ENCODE measurements at places on chromosomes 3 and 15.

DNA sequence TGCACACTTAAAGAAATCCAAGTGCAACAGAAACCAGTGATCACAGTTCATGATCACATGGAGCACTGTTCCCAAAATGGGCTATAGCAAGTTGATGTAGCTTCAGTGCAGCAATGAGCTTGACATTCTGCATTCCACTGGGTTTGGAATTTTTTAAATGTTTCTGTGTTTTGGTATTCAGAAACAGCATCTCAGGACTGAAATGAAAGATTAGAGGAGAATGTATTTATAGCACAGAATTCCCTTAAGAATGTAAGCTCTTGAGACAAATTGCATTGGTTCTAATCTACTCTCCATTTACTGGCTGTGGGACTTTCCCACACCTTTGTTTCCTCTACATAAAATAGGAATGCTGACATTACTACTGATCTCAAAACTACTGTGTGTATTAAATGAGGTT lies 162.7 kb downstream of the FGF12 start:
- DNase-seq, result peak; percentile 5

GRCh38 chr15:66713843-66714508 lies 11.9 kb downstream of the SMAD6 start:
- no peak for DNase-seq

- DNase-seq, result peak; percentile 86
These were observed 61.1 kb downstream of the AMOTL2 start for GRCh38 chr3:134312873-134313846.

DNA sequence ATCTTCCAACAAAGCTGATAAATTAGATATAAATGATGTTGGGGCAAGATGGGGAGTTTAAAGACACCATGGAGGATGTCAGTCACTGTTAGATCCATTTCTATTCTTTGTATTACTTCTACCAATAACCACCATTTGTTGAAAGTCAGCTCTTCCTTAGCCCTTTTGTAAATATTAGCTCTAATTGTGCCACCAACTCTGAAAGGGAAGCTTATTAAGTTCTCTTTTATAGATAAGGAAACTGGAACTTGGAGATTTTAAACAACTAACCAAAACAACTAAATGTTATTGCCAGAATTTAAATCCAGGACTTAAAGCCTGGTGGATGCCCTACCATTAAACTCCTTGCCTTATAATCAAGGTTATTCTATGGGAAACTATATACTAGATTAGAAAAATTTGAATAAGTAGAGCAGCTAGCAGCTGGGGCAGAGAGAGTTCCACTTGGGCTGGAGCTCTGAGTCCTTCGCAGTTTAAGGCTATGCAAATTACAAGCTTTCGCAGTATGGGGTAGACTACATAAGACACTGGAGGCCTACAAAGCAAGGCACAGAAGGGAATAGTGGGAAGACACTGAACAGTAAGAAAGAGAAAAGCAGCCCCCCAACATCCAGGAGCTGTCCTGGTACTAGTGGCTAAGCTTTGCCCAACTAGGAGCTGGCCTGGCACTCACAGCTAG lies 52.6 kb downstream of the TM4SF18 start:
- DNase-seq, result no peak

DNA sequence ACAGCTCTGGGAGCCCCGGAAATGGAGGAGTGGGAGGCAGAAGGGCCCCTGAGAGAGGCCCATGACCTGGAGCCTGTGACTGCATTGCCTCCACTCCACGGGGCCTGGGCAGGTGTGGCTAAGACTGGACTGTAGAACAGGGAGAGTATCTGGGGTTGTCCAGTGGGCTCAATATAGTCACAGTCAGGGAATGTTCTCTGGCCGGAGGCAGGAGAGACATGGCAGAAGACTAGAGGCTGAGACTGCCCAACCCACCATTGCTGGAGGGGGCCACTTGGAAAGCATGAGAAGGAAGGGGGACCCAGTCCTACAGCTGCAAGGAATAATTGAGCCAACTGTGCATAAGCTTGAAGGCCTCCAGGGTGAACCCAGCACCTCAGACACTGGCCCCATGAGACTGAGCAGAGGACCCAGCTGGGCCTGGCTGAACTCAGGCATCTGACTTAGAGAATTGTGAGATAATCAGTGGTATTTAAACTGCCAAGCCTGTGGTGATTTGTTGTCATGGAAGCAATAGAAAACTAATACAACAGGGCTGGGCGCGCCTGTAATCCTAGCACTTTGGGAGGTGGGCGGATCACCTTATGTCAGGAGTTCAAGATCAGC lies 33.1 kb downstream of the NIPA2 start:
- DNase-seq, result no peak

DNA sequence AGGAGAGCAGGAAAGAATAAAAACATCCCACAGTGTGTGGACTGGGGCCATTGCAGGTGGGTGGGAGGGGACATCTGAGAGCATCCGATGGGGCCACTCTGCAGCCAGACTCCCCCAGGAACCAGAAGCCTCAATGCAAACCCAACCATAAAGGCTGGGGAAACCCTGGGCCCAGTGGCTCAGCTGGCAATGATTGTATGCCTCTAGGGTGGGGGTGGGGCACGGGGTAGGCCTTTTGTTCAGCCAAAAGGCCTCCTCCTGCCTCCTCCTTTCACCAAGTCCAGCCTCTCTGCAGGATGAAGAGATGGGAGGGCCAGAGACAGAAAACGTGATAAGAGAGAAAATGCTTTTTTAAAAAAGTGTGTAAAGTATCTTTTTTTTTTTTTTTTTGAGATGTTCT lies 45.5 kb upstream of the HERC1 start:
- no peak for DNase-seq

DNA sequence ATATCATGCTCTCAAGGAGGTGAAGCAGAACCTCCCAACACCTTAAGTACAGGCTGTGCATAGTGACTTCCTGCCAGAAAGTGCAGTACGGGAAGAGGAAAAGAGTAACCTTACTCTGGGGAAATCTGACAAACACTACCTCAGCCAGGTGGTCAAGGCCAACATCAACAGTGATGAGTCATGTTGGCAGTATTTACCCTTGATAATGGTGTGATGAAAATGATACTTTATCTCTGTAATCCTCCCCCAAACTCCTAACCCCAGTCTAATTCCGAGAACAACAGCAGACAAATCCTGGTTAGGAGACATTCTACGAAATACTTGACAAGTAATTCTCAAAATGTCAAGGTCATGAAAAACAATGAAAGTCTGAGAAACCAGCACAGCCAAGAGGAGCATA lies 26.5 kb downstream of the ANKDD1A start:
- DNase-seq, result no peak

DNA sequence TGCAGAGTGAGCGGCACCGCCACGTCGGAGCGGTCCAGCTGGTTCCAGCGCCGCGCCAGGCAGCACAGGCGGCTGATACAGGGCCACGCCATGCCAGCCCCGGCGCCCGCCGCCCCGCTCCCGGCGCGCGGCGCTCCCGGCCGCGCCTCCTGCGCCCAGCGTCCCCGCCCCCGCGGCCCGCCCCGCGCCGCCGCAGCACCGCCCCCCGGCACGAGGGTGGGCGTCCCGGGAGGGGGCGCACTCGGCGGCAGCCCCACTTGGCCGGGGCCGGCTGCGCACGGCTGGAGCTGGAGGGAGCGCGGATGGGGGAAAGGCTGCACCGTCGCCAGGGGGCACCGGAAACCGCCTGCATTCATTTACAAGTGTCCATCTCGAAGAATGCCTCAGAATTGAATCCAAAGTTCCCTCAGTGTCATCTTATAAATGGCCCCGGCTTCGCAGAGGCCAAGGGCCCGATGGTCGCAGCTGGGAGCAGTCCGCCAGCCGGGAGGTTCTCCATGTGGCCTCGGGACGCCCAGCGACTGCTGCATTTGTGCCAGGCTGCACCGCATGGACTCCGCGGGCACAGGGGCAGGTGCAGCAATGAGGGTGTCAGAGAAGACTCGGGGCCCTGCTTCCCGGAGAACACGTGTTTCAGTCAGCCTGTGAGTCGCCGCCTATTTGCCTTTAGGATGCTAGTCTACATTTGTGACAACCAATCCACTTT lies at the start of gene MAP6D1:
TSS of gene MAP6D1 (minus strand) at position 122 of the 706 bp plus-strand sequence. CDS start at position 92, 30 bp downstream.
- DNase-seq, result peak; percentile 34

GRCh38 chr15:63256433-63257274 lies 20.8 kb upstream of the APH1B start:
- DNase-seq, result peak; percentile 86

DNA sequence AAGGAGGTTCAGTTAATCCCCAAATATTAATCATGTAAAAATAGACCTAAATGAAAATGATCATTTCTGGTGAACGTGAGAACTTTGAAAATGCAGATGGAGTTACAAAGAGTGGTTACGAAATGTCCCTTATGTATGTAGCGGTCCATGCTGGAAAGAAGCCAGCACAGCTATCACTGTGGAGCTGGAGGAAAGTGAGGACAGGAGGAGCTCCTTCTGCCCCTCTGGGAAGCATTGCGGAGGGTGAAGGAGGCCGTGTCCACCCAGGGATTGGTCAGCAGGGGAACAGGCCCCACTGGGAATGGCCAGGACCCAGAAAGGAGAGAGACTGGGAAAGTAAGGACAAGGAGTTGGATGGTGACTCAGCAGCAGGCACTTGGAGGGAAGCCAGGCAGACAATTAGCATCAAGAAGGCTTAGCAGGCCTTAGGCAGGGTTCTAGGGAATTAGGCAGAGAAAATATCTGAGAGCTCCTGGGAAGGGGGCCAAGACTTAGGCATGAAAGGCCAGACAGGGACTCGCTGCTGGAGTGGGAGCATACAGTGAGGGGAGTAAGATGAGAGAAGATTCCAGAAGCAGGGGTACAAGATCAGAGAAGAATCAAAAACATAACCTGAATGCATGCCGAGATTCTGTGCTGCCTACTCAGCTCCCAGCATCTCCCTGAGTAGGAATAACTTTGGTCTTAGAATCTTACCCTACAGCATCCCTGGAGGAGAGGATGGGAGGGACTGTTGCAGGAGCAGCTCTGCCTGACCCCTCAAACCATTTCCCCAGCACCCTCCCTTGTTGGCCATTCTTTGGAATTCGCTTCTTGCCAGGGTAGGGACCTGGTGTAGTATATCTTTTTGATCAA lies 171.0 kb upstream of the UMPS start:
- peak; percentile 93 for DNase-seq

DNA sequence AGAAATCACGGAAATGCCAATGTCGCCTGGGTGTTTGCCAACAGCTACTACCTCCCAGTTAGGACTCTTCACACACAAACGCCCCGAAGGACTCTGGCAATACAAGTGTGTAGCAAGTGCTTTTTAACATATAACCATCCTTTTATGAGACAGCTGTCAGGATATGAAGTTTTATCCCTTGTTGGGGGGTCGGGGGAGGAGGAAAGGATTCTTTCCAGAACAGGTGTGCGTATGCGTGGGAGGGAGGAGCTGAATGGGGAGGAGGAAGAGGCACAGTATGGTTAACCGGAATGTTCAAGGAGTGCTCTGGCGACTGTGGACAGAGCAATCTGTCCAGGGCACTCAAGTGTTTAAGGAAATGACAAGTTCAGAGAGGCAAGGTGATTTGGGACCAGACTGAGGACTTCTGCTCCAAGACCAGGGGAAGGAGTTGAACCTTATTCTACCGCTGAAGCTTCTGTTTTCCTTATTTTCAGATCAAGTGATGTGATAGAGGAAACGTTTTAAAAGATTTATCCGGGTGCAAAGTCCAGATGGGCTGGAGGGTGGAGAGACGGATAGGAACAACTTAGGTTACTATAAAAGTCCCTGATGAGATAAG lies 1.3 kb downstream of the TSPAN3 start:
- DNase-seq, result no peak

DNA sequence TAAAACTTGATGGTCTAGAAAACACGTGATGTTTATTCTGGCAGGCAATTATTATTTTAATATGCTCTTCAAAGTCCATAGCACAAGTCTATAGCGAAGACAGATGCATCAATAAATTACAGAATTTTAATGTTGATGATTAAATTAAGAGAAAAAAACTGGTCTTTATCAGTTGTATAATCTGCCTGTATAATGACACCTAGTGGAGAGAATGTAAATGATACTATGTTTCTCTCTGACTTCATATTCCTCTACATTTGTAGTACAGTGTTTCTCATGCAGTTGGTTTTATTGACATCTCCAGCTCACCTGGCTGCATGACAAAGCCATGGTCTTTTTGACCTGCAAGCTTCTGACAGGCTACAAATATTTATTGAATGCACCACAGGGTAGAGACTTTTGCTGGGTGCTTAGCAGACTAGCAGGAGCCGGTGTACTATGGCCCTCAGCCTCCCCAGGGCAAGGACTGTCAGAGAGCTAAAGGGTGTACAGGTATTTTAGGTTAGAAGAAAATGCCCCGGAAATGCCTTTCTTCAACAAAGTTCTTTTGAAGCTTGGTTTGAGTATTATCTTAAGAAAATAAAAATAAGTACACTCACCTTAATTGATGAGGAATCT lies 289.9 kb downstream of the GAP43 start:
- DNase-seq, result no peak

- DNase-seq, result no peak
These were observed 180.7 kb upstream of the SMAD3 start for GRCh38 chr15:66884661-66885237.

- no peak for DNase-seq
These were observed 16.6 kb upstream of the KLF13 start for GRCh38 chr15:31309893-31310606.

GRCh38 chr15:69679623-69680228 lies 227.1 kb downstream of the RPLP1 start:
- no peak for DNase-seq

- DNase-seq, result peak; percentile 75
These were observed 86.6 kb downstream of the LINGO1 start for GRCh38 chr15:77546050-77546501.

DNA sequence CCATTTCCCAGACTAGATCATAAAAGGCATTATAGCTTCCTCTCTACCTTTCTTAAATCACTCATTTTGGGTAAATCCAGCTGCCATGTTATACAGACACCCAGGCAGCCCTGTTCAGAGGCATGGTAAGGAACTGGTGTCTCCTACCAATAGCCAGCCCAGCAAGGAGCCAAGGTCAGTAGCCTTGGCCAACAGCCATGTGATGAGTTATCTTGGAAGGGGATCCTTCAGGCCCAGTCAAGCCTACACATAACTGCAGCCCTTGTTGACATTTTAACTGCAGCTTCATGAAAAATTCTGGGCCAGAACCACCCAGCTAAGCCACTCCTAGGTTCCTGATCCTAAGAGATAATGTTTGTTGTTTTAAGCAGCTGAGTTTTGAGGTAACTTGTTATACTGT lies 29.0 kb upstream of the ZMAT3 start:
- peak; percentile 19 for DNase-seq

DNA sequence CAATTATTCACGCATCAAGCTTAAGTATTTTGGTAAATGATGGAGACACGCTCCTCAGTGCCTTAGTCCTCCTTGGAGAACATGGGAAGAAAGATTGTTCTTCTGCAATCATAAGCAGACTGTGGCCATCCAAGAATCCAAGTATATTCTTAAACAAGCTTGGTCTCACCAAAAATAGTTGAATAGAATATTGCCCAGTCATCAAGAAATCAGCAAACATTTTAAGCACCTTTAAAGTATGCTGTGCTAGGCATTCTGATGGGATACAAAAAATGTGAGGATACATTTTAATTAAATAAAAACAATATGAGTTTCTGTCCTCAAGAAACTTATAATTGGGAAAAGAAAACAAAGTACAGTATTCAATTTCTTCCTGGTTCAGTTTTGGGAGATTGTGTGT lies 445.5 kb downstream of the CNTN4 start:
- DNase-seq, result no peak

- no peak for DNase-seq
These were observed 38.0 kb downstream of the RFT1 start for GRCh38 chr3:53092216-53092615.
